ENCODE measurements at places on chromosomes 5 and 9.

DNA sequence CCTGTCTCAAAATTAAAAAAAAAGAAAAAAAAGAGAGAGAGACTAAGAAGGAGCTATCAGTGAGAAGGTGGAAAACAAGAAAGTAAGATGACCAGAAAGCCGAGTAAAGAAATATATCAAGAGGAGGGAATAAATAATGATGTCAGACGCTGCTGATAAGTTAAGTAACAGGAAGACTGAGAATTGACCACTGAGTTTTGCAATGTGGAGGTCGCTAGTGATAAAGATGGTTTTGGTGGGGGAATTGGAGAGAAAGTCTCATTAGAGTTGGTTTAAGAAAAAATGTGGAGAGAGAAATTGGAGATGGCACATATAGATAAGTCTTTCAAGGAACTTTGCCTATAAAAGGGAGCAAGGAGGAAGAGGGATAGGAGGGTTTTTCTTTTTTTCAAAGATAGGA is 91.9 kb downstream of the RAD23B start:
- no peak for DNase-seq

DNA sequence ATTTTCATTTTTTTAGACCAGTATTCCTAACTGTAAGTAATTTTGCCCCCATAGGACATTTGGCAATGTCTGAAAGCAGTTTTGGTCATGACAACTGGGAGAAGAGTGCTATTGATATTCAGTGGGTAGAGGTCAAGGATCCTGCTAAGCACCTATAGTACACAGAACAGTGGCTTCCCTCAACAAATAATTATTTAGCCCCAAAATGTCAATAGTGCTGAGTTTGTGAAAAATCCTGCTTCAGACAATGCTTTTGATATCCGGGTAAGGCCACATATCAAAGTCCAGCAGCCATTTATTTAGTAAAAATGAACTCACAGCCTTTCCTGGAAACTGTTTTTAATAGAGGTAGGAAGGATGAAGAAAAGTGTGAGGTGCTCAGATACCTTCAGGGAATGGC is 8.1 kb upstream of the TARS1 start:
- no peak for DNase-seq

GRCh38 chr5:111143910-111144309 is 51.8 kb downstream of the WDR36 start:
- no peak for DNase-seq

GRCh38 chr9:134637696-134638501 is 3.7 kb upstream of the COL5A1 start:
- no peak for DNase-seq

GRCh38 chr5:157167214-157167621 is 1.2 kb upstream of the GARIN3 start:
- DNase-seq = no peak

DNA sequence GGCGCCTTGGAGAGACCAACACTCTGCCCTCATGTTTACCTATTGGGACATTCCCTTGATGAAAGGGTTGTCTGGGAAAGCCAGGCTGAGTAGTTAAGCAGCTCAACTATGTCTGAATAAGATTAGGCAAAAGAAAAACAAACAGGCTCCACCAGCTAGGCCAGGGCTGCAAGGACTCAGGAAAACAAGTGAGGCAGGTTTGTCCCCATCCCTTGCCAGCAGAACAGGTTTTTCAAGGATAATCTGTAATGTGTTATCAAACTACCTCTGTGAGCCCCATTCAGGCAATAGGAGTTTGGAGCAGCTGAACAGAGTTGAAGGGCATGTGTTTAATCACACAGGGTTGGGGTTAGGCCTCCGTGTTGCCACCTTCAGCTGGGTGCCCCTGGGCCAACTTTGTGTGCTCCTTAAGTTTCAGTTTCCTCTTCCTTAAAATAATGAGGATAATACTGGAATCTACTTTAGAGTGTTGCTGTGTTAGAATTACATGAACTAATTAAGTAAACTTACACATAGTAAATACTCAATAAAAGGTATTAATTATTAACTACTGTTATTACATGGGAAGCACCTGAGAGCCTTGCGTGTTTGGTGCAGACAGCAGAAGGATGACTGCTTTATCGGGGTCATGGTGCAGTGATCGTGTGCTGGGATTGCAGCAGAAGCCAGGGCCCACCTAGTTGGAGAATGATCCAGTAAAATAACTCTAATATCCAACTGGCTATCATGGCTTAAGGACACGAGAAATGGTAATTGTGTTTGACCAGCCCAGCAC is 72.1 kb upstream of the ATP10B start:
- no peak for DNase-seq

DNA sequence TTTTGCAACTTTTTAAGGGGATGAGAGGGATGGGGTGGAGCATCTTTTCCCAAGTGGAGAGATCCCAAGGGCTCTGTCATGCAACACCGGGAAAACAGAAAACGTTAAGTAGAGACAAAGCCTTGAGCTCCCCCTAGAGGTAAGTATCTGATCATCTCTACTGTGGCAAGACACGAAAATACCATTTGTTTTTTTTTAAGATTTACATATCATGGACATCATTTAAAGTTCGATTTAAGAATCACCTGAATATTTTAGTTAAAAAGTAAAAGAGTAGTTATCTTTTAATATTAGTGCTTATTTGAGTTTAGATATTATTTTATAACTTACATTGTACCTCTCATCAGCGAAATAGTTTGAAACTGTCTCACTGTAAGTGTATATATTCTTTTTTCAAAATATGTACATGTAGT is 200.4 kb downstream of the LRRC70 start:
- peak; percentile 15 for DNase-seq

GRCh38 chr9:38393128-38393796 is 760 bp downstream of the ALDH1B1 start:
- DNase-seq = no peak

GRCh38 chr5:138245717-138246116 is 28.7 kb downstream of the GFRA3 start:
- DNase-seq = no peak

DNA sequence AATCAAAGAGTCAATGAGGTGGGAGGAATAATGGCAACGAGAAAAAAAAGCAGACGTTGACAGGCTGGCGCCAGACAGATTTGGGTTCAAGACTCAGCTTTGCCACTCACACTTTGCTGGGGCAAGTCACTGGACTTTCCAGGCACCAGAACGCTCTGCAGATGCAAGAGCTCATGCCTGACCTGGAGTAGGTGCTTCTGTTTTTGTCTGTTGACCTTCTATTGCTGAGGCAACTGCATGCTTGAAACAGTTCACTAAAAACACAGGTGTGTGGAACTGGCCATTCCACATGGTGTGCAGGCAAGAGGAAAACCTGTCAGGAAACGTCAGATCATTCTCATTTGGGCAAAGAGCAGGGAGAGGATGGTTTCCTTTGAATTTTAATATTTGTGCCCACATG is 161.2 kb upstream of the SMIM23 start:
- DNase-seq = no peak

GRCh38 chr9:103798620-103799019 is 295.5 kb upstream of the SMC2 start:
- DNase-seq = no peak

GRCh38 chr9:109323771-109324170 is 2.9 kb upstream of the EPB41L4B start:
- no peak for DNase-seq

- no peak for DNase-seq
Measured at GRCh38 chr9:30775236-30775635, 1609.2 kb upstream of the ACO1 start.

GRCh38 chr5:103394676-103395075 is 136.1 kb downstream of the MACIR start:
- no peak for DNase-seq

DNA sequence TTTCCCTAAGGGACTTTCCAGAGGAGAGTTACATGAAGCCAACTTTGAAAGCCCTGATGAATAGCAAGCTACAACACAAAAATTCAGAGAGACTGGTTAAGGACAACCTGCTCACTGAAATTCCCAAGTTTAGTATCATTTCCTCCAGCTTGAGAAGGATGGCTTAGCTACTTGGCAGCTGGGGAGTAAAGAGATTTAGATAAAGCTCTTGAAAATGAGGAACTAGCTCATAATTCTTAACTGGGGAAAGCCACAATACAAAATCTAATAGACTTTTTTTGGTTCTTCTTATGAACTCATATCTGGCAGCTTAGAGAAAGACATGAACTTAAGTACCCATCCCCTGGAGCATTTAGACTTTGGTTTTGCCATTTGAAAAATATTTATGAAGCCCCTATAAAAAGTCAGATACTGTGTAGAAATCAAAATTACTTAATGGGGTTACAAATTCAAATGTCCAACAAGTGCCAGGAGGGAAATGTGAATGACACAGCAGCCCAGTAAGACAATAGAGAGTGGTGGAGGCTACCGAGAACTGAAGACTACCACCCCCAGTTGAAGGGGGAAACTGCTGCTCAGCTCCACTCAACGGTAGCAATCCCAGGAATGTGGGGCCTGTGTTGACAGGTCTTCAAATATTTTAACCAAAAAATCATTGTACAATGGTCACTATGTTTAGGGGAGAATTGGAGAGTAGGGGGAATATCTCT is 79.4 kb upstream of the ADRB2 start:
- no peak for DNase-seq

- no peak for DNase-seq
Measured at GRCh38 chr9:20402273-20402875, 219.9 kb downstream of the MLLT3 start.

DNA sequence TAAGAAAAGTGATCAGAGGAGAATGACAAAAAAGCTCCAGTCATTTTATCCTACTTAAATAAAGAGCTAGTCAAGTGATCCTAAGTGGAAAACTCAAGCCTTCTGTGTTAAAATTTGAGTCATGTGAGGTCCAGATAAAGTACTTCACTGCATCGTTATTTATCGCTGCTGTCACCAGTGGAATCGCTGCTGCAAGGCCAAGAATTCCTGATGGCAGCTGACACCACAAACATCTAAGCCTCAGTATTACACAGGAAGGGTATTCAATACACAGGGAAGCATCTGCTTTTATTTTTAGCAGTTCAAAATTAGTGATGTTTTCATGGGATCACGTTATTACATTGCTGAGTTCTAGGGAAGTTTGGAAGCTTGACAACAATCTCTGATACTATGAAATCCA is 190.3 kb downstream of the GOLPH3 start:
- no peak for DNase-seq

GRCh38 chr5:73412597-73412988 is 36.0 kb downstream of the FOXD1 start:
- DNase-seq = no peak

DNA sequence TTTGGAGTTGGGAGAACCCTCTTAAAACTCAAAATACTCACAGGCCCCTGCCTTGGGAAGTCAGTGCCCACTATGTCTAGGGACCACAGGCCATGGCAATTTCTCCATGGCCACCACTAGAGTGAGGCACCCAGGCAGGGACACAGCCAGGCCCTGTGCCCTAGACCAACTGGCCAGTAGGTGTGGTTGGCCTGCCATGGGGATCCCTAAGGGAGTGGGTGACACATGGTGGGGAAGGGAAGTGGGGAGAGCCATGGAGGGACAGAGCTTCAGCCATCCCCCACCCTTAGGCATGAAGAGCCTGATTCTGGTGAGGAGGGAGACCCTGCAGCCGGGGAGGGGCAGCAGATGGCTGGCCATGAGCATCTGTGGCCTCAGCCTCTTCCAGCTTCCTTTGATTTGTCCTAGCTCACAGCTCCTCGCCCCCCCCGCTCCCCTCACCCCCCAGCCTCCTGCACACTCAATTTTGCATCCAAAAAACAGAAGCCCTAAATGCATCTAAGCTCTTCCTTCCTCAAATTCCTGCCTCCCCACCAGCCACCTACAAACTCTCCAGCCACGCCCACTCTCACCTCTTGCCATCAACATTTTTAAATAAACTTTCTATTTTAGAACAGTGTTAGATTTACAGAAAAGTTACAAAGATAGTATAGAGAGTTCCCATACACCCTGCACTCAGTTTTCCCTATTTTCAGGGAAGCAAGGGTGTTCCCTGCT is 1.6 kb upstream of the DBN1 start:
- no peak for DNase-seq

- no peak for DNase-seq
Measured at GRCh38 chr5:88687373-88687911, 195.5 kb downstream of the MEF2C start.

GRCh38 chr9:114954956-114955582 is 24.7 kb upstream of the TNFSF8 start:
- DNase-seq = no peak

GRCh38 chr5:863244-863805 is 12.5 kb upstream of the ZDHHC11 start:
- no peak for DNase-seq

GRCh38 chr5:174384509-174384947 is 339.0 kb downstream of the NSG2 start:
- DNase-seq = no peak

DNA sequence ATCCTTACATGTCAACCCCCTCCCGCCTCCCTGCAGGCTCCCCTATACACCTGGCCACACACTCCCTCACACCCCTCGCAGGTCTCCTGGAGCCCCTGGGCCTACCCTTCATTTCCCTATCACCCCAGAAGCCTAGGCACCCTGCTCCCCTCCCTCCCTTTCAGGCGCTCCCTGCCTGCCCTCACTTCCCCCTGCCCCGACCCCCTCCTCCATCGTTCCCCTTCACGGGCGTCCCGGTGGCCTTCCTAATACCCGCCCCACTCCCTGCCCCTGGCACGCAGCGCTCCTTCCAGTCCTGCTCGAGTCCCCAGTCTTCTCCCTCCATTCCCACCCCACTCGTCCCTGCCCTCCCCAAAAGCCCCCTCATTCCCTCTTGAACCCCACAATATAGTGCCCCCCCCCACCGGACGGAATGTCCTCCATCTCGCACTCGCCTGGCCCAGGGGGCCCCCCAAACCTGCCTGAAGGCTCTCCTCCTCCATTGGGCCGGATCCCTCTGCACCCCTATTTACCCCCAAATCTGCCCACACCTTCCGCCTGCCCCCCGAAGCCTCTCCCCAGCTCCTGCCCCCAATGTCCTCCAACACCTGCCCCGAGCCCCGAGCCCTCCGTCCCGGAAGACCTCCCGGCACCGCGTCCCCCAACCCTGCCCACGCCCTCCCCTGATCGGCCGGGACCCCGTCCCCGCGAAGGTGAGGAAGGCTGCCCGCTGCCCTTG is 746 bp downstream of the STRBP start:
- peak; percentile 26 for DNase-seq

DNA sequence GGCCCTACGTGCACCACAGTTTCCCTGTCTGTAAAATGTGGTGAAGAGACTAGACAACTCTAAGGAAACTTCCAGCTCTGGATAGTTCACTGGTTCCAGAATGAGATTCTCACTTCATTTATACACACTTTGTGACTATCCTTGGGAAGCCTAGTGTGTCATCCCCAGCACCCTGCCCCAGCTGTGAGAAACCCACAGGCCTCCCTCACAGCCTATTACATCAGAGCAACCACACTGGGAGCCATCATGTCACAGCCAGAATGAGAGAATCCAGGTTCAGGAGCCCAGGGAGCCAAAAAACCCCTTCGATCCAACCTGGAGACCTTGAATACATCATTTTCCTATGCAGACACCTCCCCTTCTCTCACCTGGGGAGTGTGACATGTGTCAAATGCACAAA is 21.0 kb upstream of the HAND1 start:
- no peak for DNase-seq

GRCh38 chr9:21434202-21435014 is 5.8 kb upstream of the IFNA1 start:
- DNase-seq = peak; percentile 48

GRCh38 chr5:59712836-59713497 is 180.6 kb downstream of the PDE4D start:
- peak; percentile 13 for DNase-seq

GRCh38 chr5:13731121-13731628 is 213.3 kb downstream of the DNAH5 start:
- no peak for DNase-seq

- DNase-seq = no peak
Measured at GRCh38 chr5:126351153-126351552, 72.1 kb upstream of the GRAMD2B start.

Measured in WERI-Rb-1 (cell line).